ENCODE measurements at places on chromosomes 11 and 22.
A peak's percentile ranks its signal among the peaks of the same experiment; 100 is the strongest.

DNA sequence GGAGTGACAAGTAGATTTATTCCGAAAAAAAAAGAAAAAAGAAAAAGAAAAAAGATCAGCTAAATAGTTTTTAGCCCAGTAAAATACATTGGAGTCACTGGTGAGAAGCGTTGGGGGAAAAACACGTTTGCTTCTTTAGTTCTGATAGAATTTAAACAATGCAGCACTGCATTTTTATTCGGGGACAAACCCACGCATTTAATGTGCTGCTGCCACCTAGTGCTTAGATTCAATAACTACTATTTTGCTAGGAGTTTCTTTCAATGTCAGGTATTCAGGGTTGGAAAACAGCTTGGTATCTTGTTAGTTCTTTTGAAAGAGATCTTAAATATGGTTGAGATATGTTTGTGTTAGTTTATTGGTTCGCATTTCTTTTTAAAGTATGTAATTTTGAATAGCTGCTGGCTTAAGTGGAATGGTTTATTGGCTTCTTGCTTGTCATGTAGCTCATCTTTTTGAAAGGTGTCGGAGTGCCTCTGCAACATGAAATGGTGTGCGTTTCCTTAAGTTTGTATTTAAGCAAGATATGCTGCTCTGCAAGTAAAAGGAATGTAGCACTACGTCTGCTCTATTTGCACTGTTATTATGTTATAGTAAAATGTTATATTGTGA lies 41.9 kb downstream of the SVIP start:
- peak; percentile 78 for DNase-seq

DNA sequence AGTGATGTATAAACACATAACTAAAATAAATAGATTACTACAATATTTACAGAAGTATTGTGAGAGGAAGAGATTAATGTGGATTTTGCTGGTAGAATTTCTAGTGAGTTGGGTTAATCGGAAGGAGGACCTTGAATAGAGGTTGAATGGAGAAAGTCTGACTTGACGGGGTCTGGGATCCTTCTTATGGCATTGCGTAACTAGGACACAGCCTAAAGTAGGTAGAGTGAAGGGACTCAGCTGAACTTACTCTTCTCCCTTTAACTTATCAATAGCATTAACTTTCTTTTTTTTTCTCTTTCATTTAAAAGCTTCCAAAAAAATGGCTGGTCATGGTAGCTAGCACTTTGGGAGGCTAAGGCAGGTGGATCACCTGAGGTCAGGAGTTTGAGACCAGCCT lies 139.2 kb downstream of the HIPK3 start:
- no peak for DNase-seq

GRCh38 chr11:124700028-124700427 lies 26.3 kb downstream of the SPA17 start:
- no peak for DNase-seq

DNA sequence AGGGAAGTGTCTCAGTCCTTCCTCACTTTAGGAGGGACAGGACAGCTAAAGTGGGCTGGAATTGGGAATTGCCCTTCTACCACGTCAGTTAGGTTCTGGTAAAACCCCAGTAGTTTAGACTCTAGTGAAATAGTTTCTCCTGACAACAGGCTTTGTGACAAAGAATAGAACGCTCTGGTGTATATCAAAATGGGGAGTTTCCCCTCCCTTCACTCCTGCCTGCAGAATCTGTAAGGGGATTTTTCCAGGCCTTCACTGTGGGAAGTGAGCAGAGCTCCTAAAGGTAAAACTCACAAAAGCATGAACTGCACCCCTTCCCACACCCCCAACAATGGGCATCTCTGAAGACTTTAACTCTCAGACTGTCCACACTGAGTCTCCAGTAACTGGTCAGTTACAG lies 460.9 kb upstream of the LRRC4C start:
- DNase-seq = no peak

GRCh38 chr11:63536669-63537292 lies at the start of gene PLAAT4:
Gene PLAAT4 (plus strand): TSS chr11:63536808. CDS start chr11:63536869, 61 bp downstream.
- peak; percentile 76 for DNase-seq

DNA sequence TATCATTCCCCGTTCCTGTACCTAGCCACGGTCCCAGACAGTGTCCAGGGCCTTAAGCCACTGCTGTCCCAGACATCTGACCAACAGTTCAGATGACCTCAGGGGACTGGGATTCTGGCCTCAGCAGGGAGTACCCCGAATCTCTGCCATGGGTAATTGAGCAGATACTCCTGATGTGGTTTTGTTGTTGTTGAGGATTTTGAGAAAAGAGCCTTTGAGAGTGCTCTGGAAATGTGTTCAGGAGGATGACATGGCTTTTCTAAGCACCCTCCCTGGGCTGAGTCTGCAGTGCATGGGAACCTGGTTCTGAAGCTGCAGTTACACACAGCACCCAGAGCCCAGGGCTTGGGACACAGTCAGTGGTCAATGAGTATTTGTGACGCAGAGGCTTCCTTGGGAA lies 30.4 kb downstream of the ADAMTS15 start:
- DNase-seq = no peak

- no peak for DNase-seq
Measured at GRCh38 chr11:74084796-74085541, 76.1 kb upstream of the UCP3 start.

GRCh38 chr11:11980841-11981308 lies 27.6 kb downstream of the DKK3 start:
- DNase-seq = no peak

- DNase-seq = no peak
Measured at GRCh38 chr11:125960771-125961170, 14.9 kb downstream of the VSIG10L2 start.
